ENCODE measurements at places on chromosomes 2 and 18. TPM values are rescaled to one million over a fixed set of nuclear protein-coding genes. Genes with fewer than 3 reads are reported as not detected.
A peak's percentile ranks its signal among the peaks of the same experiment; 100 is the strongest.

DNA sequence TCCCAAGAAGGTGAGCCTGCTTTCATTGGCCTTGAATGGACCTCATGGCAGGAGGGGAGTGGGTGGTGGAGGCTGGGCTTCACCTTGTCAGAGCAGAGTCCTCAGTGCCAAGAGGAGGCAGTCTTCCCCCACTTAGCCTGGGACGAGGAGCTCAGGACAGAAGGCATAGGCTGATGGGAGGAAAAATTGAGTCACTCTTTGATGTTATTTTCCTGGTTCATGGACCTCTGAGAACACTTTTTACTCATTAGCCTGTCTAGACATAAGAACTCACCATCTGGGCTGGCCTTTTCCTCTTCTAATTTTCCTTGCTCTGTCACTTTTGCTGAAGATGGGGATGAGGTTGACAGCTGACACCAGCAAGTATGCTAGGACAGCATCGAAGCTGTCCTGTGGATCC is 225.7 kb upstream of the TNP1 start:
- no peak for DNase-seq

GRCh38 chr2:19359456-19359855 is 1.0 kb upstream of the OSR1 start:
- DNase-seq: no peak

GRCh38 chr2:107336526-107336925 is 450.6 kb upstream of the ST6GAL2 start:
- no peak for DNase-seq

GRCh38 chr18:79068341-79068936 is 755 bp upstream of the ATP9B start:
- DNase-seq: peak; percentile 13

The LONRF2 gene
- not detected for total RNA-seq

The KCNJ3 gene
- not detected for total RNA-seq

Data from foreskin keratinocyte (primary cell).